ENCODE measurements at places on chromosomes 2 and 18.

GRCh38 chr18:61883547-61883946, 9.3 kb downstream of the RNF152 start:
- DNase-seq = no peak

GRCh38 chr2:180247658-180248057, 240.6 kb upstream of the CWC22 start:
- DNase-seq = no peak

DNA sequence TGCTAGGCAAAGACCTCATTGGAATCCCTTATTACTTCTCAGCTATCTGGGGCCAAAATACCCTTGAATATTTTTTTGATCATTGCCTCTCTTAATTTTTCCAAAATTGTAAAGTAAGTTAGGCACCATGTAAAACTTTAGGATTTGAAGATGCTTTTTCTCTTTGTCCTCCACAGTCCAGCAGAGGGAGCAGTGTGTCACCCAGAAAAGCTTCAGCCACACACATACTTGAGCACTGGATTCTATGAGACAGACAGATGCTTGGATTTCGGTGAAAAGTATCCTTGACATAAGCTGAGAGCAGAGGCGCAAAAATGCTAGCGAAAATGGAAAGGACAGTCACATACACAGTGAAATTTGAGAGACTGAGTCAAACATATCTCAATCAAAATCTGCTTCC, 74.7 kb upstream of the KCNJ3 start:
- DNase-seq = no peak

GRCh38 chr2:160666154-160667060, 172.8 kb upstream of the RBMS1 start:
- no peak for DNase-seq

DNA sequence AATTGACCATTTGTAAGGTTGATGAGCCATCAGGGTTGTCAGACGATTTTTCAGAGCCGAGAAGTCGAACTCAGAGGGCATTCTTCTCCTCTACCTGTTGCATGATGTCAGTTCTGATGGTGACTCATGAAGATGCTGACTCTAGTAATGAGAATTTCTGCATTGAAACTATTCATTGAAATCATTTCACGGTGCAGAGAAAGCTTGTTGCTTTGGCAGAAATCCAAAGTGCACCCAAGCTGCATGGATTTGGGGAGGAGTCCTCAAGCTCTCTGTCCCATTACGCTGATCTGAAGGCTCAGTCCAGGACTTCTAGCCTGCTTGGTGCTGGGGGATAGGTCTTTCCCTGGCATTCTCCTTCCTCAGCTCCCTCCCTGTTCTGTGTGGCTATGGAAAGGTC, 125.7 kb upstream of the PXDN start:
- no peak for DNase-seq

Measured in stimulated activated CD8-positive, alpha-beta memory T cell treated with anti-CD3 and anti-CD28 coated beads, Interleukin-7, amount 100 ng/mL, for 1 hour (primary cell).